Daoy (cell line): ENCODE measurements at places on chromosomes 1 and 21.

DNA sequence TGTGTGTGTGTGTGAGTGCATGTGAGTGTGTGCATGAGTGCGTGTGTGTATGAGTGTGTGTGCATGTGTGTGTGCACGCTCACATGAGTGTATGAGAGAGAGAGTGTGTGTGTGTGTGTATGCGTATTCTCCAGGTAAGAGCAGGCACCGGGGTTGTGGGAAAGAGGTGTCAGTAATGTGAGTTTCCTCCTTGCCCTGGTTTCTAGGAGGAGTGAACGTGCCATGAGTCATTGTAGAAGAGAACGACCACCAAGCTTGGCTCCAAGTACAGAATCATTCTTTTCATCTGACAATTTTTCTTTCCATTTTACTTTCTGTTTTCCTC lies 79.1 kb downstream of the POFUT2 start:
- DNase-seq: peak; percentile 42

- DNase-seq: no peak
Measured at GRCh38 chr1:26811057-26811456, 15.4 kb upstream of the ZDHHC18 start.

DNA sequence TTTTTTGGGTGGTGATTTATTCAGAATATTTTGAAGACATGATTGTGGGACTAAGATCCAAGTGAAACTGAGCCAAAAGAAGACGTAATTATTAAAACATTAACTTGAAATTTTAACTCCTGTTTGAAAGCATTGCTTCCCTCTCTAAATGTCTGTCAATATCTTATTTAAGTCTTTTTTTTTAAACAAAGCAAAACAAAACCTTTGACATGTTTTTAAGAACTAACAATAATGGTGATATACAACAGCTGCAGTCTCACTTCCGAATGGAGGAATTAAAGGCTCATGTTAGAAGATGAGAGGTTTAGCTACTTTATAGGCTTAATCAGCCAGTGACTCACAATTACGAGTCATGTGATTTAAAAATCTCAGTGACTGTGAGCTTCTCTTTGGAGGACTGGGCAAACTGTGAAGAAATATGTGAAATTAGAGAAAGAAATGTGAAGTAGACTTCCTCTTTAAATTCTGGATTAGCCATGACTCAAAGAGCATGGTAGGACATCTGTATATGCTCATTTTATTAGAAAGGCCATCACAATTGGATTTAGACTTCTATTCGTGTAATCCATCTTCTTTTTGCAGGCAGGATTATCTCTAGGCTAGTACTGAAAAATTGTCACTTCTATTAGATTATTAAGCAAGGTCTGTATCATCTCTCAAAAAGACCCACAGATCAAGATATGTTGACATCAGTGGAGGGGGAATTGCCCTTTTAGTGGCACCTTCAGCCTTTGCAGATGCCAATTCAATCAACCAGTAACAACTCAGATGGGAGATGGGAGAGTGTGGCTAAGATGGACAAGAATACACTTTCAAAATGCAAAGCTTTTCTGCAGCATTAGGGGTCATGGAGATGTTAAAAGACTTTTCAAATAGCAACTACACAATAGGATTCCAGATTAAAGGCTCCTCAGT lies 28.7 kb downstream of the KCNA3 start:
- peak; percentile 78 for DNase-seq

DNA sequence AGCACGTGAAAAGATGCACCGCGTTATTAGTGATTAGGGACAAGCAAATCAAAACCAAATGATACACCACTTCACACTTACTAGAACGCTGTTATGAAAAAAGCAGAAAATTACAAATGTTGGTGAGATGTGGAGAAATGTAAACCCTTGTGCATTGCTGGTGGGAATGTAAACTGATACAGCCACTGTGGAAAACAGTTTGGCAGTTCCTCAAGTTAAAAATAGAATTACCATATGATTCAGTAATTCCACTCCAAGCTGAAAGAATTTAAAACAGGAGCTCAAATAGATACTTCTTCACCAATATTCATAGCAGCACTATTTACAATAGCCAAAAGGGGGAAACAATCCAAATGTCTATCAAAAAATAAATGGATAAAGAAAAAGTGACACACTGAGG lies 10.3 kb upstream of the EVI5 start:
- no peak for DNase-seq

DNA sequence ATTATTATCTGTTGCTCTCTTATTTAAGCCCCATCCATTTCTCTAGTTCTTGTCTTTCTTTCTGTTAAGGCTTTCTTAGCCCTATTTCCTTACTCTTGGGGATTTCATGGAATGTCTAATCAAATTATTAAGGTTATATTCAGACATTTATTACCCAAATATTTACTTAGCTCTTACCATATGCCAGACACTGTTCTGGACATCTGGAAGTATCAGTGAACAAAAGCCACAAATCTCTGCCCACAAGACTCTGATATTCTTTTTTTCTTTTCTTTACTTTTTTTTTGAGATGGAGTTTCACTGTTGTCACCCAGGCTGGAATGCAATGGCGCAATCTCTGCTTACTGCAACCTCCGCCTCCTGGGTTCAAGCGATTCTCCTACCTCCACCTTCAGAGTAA lies 74.3 kb upstream of the NBL1 start:
- no peak for DNase-seq

- no peak for DNase-seq
Measured at GRCh38 chr1:27109103-27109822, 45.7 kb downstream of the SLC9A1 start.

- no peak for DNase-seq
Measured at GRCh38 chr1:167016100-167016750, 27.1 kb downstream of the MAEL start.

- DNase-seq: no peak
Measured at GRCh38 chr1:41240781-41241353, 1.2 kb downstream of the SCMH1 start.

DNA sequence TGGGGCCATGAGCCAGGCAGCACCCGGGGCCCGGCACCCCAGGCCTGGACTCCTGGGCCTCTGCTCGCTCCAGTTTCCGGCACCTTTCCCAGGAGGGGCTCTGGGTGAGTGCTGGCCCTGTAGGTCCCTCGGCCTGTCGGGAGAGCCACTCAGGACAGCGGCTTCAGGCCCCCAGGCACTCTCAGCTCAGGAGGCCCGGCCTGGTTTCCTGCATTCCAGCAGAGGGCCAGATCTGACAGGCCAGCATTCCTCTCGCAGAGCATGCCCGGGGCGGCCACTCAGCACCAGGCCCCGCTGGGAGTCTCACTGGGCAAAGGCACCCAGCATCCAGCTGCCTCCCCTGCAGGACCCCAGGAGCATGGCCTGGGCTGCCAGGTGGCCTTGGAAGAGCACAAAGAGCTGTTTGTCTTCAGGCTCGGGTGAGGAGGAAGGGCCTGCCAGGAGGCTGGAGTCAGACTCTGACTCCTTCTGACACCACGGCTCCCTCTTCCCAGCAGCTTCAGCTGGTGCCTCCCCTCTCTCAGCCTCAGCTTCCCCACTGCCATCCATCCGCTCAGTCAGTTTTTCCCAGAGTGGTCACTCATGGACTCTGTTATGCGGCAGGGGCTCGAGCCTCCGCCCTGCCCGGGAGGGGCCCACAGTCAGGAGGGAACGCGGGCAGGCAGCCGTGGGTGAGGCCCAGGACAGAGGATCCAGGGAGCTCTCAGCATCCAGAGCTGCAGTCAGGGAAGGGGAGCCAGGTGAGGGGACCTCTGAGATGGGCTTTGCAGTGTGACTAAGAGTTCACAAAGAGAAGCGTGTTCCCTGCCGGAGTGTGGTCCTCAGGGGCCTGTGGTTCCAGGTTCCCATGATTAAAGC lies 51.7 kb downstream of the WNT9A start:
- DNase-seq: no peak

- DNase-seq: no peak
Measured at GRCh38 chr1:104476126-104476525, 726.4 kb downstream of the AMY1C start.

GRCh38 chr1:167938080-167938636 lies 1.3 kb upstream of the MPC2 start:
- DNase-seq: no peak

DNA sequence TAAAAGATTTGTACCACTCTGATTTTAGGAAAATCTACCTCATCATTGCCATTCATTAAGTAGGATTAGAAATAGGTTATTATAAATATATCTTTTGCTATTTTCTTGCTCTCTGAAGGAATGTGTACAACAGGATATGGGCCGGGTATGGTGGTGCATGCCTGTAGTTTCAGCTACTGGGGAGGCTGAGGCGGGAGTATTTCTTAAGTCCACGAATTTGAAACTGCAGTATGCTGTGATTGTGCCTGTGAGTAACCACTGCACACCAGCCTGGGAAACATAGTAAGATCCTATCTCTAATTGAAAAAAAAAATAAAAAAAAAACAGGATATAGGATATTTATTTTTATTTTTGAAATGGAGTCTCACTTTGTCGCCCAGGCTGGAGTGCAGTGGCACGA lies 50.0 kb downstream of the CLIC4 start:
- no peak for DNase-seq

GRCh38 chr1:35642471-35642955 lies 1.2 kb upstream of the PSMB2 start:
- peak; percentile 50 for DNase-seq

DNA sequence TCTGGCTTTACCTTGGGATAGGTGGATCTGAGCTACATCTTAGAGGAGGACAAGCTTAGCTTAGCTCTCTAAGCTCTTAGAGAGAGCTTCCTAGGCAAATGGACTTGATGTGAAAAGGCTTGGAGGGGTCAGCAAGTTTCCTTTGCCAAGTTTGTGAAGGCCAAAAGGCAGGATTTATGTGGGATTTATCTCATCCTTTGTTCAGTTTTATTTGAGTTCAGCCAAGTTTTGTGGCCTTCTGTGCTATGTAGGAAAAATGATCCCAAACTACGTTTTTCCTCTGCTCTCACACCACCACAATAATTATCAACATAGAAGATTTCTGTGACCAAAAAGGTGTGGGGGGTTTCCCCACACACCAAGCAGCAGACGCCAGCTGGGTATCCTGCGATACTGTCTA lies 26.0 kb upstream of the RNF11 start:
- no peak for DNase-seq

- DNase-seq: no peak
Measured at GRCh38 chr1:19517017-19517416, 31.7 kb upstream of the CAPZB start.

DNA sequence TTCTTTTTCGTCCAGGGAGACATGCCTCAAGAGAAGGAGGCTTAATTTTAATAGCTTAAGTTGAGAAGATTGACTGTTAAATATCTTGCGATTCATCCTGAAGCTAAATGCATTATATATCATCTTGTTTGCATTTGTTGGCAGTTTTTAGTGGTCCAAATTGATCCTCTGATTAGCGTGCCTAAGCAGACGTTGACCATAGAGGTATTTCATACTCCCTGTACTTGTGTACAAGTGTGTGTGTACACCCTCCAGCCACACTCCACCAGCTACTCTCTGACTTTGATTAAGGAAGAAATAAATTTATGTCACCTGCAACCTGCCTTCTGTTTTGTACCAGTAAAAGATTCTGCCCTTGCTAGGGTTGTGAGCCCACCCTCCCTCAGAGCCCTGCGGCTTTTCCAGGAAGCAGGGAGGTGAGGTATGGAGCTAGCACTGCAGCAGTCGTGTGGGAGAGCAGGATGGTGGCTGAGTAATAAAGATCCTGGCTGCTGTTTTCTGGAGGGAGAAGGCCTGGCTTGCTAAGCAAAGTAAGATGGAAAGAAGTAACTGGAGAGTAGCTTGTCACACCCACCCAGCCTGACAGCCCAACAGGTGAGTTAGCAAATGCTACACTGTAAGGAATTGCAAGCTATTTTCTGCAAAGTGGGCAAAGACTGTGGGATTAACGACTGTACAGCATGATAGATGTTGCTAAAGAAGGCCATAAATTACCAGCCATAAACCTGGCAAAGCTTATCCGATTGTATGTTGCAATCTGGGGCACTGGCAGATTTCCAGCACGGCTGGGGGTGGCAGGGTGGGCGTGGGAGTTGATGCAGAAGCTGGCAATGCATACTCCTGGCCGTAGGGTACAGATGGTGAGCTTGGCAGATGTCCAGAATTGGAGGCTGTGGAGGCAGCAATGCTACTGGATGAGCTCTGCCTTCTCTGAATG lies 170.2 kb downstream of the TNR start:
- DNase-seq: peak; percentile 55

DNA sequence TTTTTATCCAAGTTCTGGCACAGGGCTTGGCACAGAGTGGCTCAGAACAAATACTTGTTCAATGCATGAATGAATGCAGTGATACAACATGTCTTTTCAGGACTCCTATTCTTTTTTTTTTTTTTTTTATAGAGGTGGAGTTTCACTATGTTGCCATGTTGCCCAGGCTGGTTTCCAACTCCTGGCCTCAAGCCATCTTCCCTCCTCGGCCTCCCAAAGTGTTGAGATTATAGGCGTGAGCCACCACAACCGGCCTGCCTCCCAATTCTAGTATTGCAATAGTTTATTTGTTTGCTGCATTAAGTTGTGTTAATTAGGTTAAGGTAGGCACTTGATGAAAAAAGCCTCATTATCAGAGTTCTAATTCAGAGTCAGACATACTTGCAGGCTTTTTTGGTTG lies 17.9 kb downstream of the UBE4B start:
- DNase-seq: no peak

DNA sequence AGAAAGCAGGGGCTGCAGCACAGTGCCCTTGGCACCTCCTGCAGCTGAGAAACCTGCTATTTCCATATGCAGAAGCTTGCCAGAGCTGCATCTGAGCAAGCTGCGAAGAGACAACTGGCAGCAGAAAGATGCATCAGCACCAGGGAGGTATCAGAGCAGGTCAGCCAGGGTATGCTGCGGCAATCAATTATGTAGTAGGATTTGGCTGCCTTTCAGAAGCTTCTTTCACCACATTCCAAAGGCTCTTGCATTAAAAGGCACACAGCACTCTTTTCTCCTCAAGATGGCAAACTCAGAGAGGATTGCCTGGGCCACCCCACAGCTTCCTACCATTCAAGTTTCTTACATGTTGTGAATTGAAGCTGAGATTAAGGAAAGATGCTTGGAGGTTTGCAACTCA lies 47.6 kb upstream of the RAP1A start:
- peak; percentile 24 for DNase-seq

DNA sequence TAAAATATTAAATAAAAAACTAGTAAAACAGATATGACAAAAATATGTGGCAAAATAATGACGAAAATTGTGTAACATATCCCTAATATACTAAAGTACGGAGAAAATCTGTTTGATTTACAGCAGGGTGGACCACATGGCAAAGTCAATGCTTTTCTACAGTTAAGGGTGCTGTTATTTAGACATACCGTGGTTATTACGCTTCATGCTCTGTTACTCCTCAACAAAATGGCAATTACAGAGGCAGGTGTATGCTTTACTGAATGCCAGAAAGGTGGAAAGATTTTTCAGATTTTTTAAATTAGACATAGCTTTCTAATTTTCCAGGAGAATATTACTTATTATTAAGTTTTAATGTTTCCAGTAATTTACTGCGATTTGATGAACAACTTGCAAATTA lies 343.9 kb upstream of the DPYD start:
- no peak for DNase-seq

DNA sequence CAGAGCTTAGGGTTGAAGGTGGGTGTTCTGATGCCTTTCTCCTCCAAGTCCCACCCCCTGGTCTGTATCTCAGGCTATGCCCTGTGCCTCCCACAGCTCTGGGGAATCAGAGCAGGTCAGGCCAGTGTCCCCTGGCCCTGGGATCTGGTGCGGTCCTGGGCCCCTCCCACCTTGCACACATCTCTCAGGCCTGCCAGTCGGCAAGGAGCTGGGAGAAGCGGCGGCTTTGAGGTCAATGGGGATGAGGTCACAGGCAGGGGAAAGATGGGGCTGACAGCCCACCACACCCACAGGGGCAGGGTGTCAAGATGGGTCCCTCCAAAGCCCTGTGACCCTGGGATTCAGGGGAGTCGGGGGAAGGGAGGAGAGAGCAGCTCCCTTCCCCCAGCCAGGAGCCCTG lies 65.4 kb upstream of the CASZ1 start:
- DNase-seq: no peak

GRCh38 chr1:204145033-204145504 lies 6.8 kb downstream of the ETNK2 start:
- no peak for DNase-seq
